ENCODE measurements at places on chromosomes 4 and X.

- DNase-seq = no peak
These were observed at the start of gene LPAR4 for GRCh38 chrX:78747489-78747888. Gene LPAR4, plus strand, starts transcription at chrX:78747720. Its CDS starts 7,150 bp downstream, at chrX:78754870.

DNA sequence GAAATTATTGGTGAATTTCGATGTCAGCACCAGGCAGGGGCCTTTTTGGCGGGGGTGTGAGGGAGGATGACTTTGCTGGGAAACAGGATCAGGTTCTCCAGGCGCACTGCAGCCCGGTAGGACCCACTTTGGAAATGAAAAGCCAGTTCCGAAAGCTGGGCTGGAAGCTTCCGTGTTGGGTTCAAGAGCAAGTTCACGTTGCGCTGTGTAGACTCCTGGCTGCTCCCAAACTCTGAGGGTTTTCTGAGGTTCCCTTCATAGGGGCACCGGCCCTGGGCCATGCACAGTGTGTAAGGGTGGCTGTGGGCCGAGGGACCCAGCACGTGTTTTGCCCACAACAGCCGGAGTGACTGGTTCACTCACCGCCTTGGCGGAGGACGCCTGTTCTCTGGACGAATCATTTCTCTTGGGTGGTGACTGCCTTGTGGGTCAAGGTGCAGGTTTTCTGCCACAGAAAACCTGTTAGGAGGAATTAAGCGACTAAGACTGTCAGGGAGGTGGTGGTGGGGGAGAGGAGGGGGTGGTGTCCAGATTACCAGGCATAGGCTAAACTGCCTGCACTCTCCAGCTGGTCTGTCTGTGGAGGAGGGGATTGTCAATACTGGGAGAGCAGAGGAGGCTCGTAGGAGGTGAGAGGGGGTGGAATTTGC, 8.0 kb downstream of the SHOX start:
- DNase-seq = no peak

GRCh38 chrX:143115466-143115865, 89.7 kb downstream of the SPANXN4 start:
- DNase-seq = no peak

DNA sequence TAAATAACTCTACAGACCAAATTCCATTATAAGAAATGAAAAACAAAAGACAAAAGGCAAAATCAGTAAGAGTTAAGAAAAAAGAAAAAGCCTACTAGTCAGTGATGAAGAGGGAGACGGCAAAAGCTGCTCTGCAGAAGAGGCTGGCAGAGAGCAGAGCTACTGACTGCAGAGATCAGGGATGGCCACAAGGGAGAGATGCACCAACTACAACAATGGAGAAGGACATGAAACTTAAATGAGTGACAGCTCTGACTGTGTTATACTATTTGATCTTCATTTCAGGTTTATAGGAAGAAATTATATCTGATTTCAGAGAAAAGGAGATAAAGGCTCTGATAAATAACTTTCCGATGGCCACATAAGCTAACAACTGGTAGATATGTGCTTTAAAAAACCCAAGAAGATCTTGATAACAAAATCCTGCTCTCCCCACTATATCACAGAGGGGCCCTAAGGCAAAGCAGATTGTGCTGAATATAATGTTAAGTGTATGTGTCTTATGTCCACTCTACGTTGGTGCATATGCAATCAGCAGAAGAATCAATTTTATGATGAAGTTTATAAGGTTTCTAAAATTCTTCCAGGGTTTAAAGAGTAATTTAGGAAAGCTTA, 58.4 kb upstream of the COX18 start:
- DNase-seq = no peak

DNA sequence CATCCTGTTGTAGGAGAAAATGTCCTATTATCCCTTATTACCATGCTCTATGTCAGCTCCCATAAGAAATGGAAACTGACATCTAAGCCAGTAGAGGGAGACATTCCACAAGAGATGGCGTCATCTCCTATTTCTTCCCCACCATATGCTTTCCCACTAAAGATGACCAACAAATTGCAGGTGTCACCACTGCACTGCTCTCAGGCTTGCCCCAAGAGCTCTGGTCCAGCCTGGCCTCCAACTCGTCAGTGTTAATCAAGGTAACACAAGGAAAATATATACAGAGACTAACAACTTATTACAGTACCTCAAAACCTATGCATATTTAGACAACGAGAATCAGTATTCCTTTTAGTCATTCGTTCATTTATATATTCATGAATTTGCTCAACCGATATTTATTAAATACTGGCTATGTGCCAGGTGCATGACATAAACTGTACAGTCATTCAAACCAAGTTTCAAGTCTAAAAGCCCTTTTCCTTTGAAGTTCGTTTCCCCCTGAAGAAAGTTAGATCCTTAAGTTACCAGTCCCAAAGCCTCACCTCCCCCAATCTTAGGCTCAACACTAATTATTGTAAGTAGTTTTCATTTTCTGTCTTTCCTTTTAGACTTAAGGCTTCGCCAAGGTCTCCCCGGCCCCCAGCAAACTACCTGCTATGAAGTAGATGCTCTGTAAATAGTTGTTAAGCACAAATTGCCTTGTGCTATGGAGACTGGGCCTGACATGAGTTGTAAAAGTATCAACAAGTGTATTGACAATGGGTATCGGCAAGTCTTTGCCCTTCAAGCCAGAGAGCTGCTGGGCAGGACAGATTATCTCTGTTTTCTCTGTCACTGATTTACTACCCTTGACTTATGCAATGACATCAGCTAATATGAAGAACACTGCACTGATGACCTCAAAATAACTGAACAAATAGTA, 3.1 kb upstream of the FGB start:
- DNase-seq = no peak

GRCh38 chr4:100949350-100949935, 397.9 kb downstream of the PPP3CA start:
- DNase-seq = no peak

- DNase-seq = no peak
These were observed 124.1 kb upstream of the SLIT2 start for GRCh38 chr4:20127626-20128025.

DNA sequence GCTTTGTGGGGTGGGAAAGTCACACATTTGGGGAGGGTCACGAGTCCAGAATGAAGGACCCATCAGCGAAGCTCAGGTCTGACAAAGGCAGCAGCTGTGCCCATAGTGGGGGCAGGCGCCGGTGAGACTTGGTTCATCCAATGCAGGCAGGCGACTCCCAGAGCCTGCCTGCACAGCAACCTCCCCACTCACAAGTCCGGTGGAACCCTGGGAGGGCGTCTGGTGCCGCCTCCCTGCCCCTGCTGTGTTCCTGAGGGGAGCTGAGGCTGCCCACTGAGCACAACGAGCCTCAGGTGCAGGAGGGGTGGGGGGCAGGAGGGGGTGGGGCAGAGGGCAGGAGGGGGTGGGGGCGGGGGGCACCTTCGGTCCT, 13.7 kb downstream of the LRPAP1 start:
- DNase-seq = no peak

DNA sequence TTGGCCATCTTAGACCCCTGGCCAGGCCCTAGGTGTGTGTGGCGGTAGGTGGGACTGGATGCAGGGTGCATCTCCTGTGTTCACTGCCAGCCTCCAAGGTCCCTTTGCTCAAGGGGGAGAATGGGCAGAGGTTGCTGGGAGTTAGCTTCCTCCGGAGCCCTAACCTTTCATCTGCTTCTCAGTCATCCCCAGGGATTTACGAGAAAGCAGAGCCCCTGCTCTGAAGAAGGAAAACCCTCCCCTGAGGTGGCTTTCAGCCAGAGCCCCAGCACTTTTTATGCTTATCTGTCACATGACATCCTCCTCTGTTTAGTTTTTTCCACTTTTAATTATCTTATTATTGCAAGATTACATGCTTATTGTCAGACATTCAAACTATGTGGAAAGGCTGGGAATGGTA, 44.9 kb upstream of the DDX3X start:
- no peak for DNase-seq
